Endodermal cell (in vitro differentiated cells): ENCODE measurements at places on chromosomes 12 and 14. TPM values are rescaled to one million over a fixed set of nuclear protein-coding genes. Genes with fewer than 3 reads are reported as not detected.
A peak's percentile ranks its signal among the peaks of the same experiment; 100 is the strongest.

Gene TMEM132D
- 14.2 and 14.4 TPM in 2 replicates for total RNA-seq

Gene SLC6A15
- 4.2 to 6.3 TPM (median 6.0 TPM) in 3 replicates for total RNA-seq

Gene PPP1R1A
- total RNA-seq: 11.6 to 16.1 TPM (median 13.4 TPM) in 3 replicates

Gene IFNG-AS1
- not detected in 2 replicates for total RNA-seq

GRCh38 chr14:96979611-96980074 is 182.5 kb downstream of the VRK1 start:
- no peak for DNase-seq
- H3K4me1 ChIP-seq: no peaks in the 10 kb centered on the region
- no peaks in the 10 kb centered on the region for H3K27me3 ChIP-seq
- no peaks in the 10 kb centered on the region for H3K36me3 ChIP-seq
- no peak overlapping the region for H3K4me3 ChIP-seq

GRCh38 chr14:89842837-89843236 is 111.7 kb downstream of the EFCAB11 start:
- H3K36me3 ChIP-seq: no peaks in the 10 kb centered on the region
- no peaks in the 10 kb centered on the region for H3K27me3 ChIP-seq
- H3K4me3 ChIP-seq: no peak overlapping the region
- no peak overlapping the region for H3K27ac ChIP-seq

DNA sequence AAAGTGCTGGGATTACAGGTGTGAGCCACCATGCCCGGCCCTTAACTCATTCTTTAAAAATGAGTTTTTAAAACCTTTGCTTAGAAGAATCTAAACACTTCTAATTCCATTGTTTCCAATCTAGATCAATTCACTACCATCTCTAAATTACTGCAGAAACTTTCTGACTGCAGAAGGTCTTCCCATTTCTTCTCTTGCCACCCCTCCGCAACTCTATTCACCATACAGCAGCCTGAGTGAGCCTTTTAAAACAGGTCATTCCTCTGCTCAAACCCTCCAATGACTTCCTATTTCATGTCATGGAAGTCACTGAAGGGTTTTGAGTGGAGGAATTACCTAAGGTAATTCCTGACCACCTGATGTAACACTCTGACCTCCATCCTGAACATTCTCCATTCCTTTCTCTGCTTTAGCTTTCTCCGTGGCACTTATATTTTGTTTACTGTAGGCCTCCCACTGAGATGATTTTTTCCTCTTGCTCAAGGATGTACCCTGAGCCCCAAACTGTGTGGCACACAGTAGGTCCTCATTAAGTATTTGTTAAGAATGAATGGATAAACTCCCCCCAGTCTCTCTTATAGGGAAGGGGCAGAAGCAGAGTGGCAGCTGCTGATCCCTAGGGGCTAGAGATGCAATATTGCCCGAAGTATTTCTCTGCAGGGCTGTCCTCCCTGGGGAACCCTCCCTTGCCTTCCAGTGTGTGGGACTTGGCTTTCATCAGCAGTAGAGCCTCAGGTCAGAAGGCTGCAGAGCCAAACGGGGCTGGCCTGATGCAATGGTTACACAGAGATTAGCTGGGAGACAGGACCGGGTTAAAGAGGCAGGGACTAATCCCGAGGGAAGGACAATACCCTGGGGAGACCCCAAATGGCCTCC is 1.2 kb downstream of the DDIT3 start:
- no peaks in the 10 kb centered on the region for H3K27me3 ChIP-seq
- H3K4me3 ChIP-seq: peak overlapping the region; percentile 96
- no peak for DNase-seq
- peak overlapping the region; percentile 93 for H3K27ac ChIP-seq
- H3K4me1 ChIP-seq: peaks cover 14% of the 10 kb centered on the region
- H3K36me3 ChIP-seq: peaks cover 56% of the 10 kb centered on the region

- no peak overlapping the region for H3K27ac ChIP-seq
- no peak for DNase-seq
- no peaks in the 10 kb centered on the region for H3K4me1 ChIP-seq
- peaks cover 7% of the 10 kb centered on the region for H3K27me3 ChIP-seq
- H3K36me3 ChIP-seq: no peaks in the 10 kb centered on the region
Observed at GRCh38 chr12:21934173-21934572, 7.1 kb downstream of the ABCC9 start.

- DNase-seq: peak; percentile 53
- H3K36me3 ChIP-seq: no peaks in the 10 kb centered on the region
- no peaks in the 10 kb centered on the region for H3K4me1 ChIP-seq
- no peak overlapping the region for H3K4me3 ChIP-seq
Observed at GRCh38 chr14:92316937-92317336, 6.0 kb upstream of the SLC24A4 start.

Gene KCNK13
- 0.38 to 0.58 TPM in 2 of 3 replicates, not detected in the other for total RNA-seq

DNA sequence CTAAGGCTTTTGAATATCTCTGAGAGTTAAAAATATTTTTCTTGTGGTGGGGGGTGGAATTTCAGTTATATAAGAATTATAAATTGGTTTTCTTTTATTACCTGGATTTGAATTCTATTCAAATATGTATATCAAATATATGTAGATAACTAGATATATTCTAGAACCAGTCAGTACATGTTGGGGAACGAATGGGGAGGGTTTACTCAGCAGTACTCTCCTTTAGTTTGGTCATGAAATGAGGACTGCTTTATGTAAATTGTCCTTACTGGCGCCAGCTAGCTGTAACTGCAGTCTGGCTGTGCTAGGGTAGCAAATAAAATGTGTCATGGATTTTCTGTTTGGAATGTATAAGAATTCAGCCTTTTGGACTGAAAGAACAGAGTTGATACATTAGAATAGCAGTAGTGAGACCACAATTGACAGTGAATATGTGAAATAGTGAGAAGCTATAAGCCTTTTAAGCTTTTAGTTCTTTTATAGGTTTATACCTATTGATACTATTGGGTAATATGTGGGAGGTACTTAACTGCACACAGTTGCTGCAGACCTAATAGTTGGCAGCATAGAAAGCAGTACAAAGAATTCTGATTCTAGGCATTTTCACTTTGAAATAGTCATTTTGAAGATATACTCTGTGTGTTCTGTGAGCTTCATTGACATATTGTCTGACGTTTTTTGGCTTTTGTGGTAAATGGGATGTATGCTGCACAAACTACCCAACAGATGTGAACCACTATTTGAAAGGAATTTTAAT is 29.0 kb downstream of the ATF7IP start:
- H3K4me3 ChIP-seq: no peak overlapping the region
- H3K27me3 ChIP-seq: no peaks in the 10 kb centered on the region
- peak overlapping the region; percentile 1 for H3K27ac ChIP-seq
- H3K4me1 ChIP-seq: peaks cover 7% of the 10 kb centered on the region

DNA sequence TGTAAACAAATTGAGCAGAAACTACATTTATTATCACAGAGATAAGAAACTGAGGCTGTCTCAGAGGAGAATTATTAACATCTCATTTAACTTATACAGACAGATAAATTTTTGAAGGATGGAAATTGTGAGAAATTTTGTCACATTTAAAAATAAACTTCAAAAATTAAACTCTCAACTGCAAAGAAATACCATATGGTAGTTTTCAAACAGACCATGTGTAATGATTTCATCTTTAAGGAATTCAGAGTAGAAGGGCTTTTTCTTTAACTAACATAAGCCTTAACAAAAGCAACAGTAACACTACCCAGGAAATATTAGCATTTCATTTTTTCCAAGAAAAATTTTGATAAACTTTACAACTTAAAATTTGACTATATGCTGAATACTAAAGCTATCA is 26.6 kb downstream of the NUP37 start:
- H3K27me3 ChIP-seq: no peaks in the 10 kb centered on the region
- H3K4me1 ChIP-seq: no peaks in the 10 kb centered on the region
- DNase-seq: no peak
- H3K4me3 ChIP-seq: no peak overlapping the region
- no peak overlapping the region for H3K27ac ChIP-seq

GRCh38 chr12:31479516-31480210 is 111.3 kb downstream of the DENND5B start:
- no peaks in the 10 kb centered on the region for H3K27me3 ChIP-seq
- H3K4me3 ChIP-seq: no peak overlapping the region
- DNase-seq: no peak
- no peaks in the 10 kb centered on the region for H3K36me3 ChIP-seq

Gene SLCO1C1
- 0.57 and 2.6 TPM in 2 replicates for total RNA-seq

GRCh38 chr14:71452987-71453386 is 479.2 kb upstream of the RGS6 start:
- H3K27ac ChIP-seq: no peak overlapping the region
- H3K4me1 ChIP-seq: no peaks in the 10 kb centered on the region
- H3K27me3 ChIP-seq: no peaks in the 10 kb centered on the region
- no peak overlapping the region for H3K4me3 ChIP-seq

GRCh38 chr12:115611477-115611876 is 666.0 kb downstream of the MED13L start:
- H3K36me3 ChIP-seq: no peaks in the 10 kb centered on the region
- no peak overlapping the region for H3K27ac ChIP-seq
- no peak for DNase-seq
- H3K4me3 ChIP-seq: no peak overlapping the region
- H3K4me1 ChIP-seq: no peaks in the 10 kb centered on the region

- no peak overlapping the region for H3K4me3 ChIP-seq
- peaks cover 23% of the 10 kb centered on the region for H3K36me3 ChIP-seq
- H3K4me1 ChIP-seq: peaks cover 6% of the 10 kb centered on the region
- no peak overlapping the region for H3K27ac ChIP-seq
- DNase-seq: no peak
Observed at GRCh38 chr14:35730871-35731270, 78.2 kb downstream of the RALGAPA1 start.

Gene FOXA1
- 33.2 to 51.4 TPM (median 51.1 TPM) in 3 replicates for total RNA-seq

GRCh38 chr12:124923905-124924734 is 9.7 kb upstream of the UBC start:
- DNase-seq: peak; percentile 93
- no peaks in the 10 kb centered on the region for H3K36me3 ChIP-seq
- no peaks in the 10 kb centered on the region for H3K27me3 ChIP-seq
- H3K4me1 ChIP-seq: peaks cover 7% of the 10 kb centered on the region
- H3K4me3 ChIP-seq: peak overlapping the region; percentile 53

Gene RIMBP2
- total RNA-seq: 2.8 and 3.4 TPM in 2 replicates

GRCh38 chr12:90989686-90990111 is 15.1 kb downstream of the EPYC start:
- no peaks in the 10 kb centered on the region for H3K36me3 ChIP-seq
- H3K27ac ChIP-seq: no peak overlapping the region
- no peak for DNase-seq
- H3K27me3 ChIP-seq: no peaks in the 10 kb centered on the region
- no peaks in the 10 kb centered on the region for H3K4me1 ChIP-seq

DNA sequence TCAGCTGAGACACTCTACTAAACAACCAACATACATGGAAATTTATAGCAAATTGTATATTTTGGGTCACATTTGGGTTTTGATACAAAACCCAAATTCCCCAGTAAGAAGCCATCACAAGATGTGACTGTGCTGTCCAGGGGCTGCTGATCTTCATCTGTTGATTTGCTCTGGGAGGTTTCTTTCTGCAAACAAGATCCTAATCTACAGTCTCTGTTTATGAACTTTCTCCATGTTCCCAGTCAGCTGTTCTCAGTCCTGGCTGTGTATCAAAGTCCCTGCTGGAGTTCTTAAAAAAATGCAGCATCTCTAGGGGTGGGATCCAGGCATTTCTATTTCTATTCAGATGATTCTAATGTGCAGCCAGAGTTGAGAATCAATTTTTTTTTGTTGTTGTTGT is 85.1 kb downstream of the ATP23 start:
- no peak for DNase-seq
- no peaks in the 10 kb centered on the region for H3K4me1 ChIP-seq
- no peaks in the 10 kb centered on the region for H3K36me3 ChIP-seq
- no peak overlapping the region for H3K4me3 ChIP-seq

DNA sequence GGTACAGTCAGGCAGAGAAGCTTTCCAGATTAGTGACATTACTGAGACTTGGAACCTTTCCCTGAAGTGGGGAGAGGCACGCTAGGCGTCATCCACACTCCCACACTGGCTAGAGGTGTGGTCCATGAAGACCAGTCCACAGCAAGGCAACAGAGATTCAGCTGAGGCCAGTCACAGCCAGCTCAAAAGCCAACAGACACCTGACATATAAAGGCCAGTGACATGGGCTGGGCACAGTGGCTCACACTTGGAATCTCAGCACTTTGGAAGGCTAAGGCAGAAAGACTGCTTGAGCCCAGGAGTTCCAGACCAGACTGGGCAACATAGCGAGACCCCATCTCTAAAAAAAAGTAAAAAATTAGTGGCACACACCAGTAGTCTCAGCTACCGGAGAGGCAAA is 10.9 kb downstream of the HRK start:
- H3K36me3 ChIP-seq: no peaks in the 10 kb centered on the region
- no peak overlapping the region for H3K4me3 ChIP-seq
- H3K4me1 ChIP-seq: no peaks in the 10 kb centered on the region
- no peaks in the 10 kb centered on the region for H3K27me3 ChIP-seq
- H3K27ac ChIP-seq: no peak overlapping the region
- no peak for DNase-seq

Gene IRAK4
- total RNA-seq: 4.8 and 5.9 TPM in 2 replicates

DNA sequence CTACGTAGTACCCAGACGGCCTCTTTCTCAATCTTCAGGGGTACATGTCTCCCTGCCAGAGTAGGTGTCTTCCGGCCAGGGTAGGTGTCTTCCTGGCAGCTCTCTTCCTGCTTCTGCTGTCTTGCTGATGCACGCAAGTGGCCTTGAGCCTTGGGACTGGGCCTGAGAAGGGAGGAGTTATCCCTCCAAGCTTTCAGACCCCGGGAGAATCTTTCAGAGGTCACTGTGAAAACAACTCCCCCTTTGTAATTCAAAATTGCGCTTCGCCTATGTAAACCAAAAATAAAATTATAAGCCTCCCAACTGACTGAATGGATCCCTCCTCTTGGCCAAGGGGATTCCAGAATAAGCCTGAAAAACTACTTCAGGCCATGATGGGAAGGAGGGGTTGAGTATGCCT is 87.3 kb upstream of the NUDT4 start:
- no peaks in the 10 kb centered on the region for H3K27me3 ChIP-seq
- H3K27ac ChIP-seq: no peak overlapping the region
- H3K36me3 ChIP-seq: no peaks in the 10 kb centered on the region
- no peaks in the 10 kb centered on the region for H3K4me1 ChIP-seq

- no peak overlapping the region for H3K27ac ChIP-seq
- H3K27me3 ChIP-seq: peaks cover 23% of the 10 kb centered on the region
- H3K36me3 ChIP-seq: no peaks in the 10 kb centered on the region
- no peaks in the 10 kb centered on the region for H3K4me1 ChIP-seq
- H3K4me3 ChIP-seq: no peak overlapping the region
Observed at GRCh38 chr14:35470755-35471154, 63.2 kb upstream of the INSM2 start.
